ENCODE measurements at places on chromosomes 1 and 21.

DNA sequence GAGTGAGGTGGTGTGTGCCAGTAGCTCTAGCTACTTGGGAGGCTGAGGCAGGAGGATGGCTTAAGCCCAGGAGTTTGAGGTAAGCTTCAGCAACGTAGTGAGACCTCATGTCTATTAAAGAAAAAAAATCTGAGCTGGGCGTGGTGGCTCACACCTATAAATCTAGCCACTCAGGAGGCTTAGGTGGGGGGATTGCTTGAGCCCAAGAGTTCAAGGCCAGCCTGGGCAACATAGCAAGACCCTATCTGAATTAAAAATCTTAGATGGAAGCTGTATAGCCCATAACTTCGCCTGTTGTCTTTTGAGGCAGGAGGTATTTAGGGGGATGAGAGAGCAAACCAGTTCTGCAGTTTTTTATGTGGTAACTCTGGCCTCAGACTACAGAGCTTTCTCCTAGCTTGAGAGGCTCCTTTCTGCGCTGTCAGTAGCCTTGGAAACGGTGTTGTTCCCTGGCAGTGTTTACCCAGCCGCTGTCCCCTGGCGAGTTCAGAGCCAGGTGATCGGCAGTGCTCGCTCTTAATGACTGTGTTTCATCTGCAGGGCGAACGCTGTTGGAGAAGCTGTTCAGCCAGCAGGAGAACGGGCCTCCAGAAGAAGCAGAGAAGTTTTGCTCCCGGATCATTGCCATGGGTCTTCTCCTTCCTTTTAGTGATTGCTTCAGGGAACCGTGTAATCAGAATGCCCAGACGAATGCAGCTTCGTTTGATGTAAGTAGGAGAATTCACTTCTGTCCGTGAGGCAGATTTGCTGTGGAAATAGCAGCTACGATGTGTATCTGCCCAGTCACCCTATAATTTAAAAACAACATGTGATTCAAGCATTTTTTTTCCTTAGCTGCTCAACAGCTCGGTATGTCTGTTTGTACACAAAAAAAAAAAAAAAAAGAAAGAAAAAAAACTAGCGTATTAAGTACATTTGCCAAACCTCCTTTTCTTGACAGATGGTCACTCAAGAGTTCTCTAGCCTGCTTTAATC is 31.2 kb downstream of the FMN2 start:
- no peak for DNase-seq

DNA sequence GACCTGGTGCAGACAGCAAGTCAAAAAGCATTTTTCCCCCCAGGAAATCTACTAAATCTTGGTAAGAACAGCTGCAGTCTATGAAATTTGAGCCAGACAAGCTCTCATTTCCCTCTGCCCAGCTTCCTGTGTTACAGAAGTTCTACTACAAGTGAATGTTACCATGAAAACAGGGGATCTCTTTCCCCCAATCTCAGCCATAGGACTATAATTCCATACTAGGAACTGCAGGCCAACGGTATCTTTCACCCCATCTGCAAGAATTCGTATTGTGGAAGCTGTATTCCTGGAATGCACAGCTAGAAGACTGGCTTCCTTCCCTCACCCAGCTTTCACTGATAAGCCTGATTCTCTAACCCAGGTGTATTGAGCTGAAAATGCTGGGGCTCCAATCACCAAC is 1655.4 kb downstream of the BRINP3 start:
- DNase-seq, result no peak

- no peak for DNase-seq
These were observed 80.5 kb upstream of the KIF26B start for GRCh38 chr1:245074232-245074747.

GRCh38 chr1:17630048-17630830 is 90.7 kb downstream of the ARHGEF10L start:
- DNase-seq, result no peak

DNA sequence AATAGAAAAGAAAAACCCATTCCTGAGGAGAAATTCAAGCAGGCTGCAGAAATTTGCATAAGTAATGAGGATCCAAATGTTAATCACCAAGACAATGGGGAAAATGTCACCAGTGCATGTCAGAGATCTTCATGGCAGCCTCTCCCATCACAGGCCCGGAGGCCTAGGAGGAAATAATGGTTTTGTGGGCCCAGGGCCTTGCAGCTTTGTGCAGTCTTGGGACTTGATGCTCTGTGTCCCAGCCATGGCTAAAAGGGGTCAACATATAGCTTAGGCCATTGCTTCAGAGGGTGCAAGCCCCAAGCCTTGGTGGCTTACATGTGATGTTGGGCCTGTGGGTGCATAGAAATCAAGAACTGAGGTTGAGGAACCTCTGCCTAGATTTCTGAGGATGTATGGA is 22.7 kb downstream of the RAB3GAP2 start:
- DNase-seq, result no peak

GRCh38 chr1:47812904-47813514 is 184.2 kb downstream of the TRABD2B start:
- no peak for DNase-seq

DNA sequence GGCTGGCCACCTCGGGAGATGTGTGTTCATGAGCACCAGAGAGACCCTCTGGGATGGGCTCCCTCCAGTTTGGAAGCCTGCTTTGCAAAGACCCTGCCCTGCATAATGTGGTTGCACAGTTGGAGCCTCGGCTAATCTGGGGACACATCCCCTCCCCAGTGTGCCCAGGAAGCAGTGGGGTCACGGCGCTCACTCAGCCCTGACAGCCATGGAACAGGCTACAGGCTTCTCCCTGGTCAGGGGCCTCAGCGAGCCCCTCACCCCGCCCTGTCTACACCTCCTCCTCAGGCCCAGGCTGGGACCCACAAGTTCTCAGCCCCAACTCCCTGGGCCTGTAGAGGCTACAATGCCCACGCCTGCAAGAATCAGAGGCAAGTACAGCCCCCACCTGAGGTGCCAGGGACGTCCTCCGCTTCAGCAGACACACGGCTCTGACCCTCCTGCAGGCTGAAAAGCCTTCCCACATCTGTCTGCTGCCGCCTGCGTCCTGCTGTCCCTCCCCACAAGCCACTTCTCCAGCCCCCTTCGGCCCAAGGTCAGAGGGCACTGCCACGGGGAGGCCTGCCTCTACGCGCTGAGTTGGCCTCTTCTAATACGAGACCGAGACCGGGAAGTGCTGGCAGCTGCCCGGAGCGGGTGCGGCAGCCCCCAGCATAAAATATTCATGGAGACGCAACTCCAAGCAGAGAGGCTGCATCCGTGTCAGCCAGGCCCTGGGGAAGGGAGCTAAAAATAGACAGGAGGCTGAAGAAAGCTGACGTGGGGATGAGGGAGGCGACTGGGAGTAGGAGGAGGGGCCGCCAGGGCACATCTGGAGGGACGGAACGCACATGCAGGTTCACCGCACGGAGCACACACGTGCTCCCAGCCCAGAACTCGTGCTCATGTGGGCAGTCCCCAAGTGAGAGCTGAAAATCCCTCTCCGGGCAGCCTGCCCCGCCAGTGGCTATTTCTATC is 15.2 kb upstream of the GPR153 start:
- DNase-seq, result no peak

DNA sequence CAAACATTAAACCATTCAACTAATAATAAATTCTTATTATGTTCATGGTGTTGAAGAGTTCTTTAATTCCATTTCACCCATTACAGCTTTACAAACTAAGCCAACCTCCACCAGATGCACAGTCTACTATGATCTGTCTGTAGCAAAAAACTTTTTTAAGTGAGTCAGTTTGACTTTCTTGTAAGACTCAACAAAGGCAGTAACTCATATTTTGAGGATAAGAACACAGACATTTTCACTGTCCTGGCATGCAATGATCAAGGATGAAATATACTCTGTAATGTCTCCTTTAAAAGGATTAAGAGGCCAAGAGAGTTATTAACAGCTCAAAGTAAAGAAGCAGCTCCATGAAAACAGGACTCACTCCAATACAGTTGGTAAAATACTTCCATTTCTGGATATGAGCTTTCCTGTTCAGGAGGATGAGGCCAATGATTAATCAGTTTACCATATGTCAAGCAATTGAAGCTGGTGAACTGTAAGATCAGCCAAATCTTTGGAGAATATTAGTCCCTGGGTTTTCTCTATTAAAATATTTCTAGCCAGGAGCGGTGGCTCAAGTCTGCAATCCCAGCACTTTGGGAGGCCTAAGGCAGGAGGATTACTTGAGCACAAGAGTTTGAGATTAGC is 20.6 kb downstream of the XKR8 start:
- DNase-seq, result no peak

DNA sequence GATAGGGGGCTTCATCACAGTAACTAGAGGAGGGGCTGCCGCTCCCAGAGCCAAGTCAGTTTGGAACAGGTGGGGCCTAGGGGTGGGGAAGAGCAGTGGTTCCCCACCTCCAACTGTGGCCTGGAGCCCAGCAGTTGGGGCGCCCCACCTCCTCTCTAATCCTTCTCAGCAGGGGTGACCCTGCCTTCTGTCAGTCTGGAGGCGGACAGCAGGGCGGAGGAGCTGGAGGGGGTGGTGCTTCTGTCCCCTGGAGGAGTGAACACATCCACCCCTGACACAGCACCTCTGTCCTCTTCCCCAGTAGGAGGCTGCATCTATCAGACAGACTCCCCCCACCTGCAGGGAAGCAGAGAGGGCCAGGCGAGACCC is 73.8 kb downstream of the MRPL37 start:
- DNase-seq, result no peak

DNA sequence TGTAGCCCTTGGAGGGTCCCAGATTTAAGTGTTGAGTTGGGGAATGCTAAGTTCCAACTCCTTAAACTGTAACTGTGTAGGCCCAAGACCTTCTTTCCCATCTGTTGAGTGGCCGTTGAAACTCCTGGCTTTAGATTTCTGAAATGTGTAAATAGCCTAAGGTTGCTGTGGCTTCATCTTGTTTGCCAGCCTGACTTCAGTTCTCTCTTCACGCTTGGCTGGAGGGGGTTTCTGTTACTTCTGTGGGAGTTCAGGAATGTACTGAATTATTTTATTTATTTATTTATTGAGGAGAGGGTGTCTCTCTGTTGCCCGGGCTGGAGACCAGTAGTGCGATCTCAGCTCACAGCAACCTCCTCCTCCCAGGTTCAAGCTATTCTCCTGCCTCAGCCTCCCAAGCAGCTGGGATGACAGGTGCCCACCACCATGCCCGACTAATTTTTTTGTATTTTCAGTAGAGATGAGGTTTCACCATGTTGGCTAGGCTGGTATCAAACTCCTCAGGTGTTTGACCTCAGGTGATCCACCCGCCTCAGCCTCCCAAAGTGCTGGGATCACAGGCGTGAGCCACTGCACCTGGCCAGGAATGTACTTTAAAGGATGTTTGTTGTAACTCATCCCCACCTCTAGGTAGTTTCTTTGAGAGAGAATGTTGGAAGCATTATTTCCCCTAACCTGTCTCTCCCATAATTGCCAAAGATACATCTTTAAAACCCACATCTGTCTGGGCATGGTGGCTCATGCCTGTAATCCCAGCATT is 5.9 kb downstream of the TTC39A start:
- DNase-seq, result no peak

GRCh38 chr1:1911350-1912041 is 3.6 kb upstream of the CALML6 start:
- DNase-seq, result no peak

GRCh38 chr1:151611288-151611790 is 511 bp upstream of the SNX27 start:
- DNase-seq, result no peak

- peak; percentile 23 for DNase-seq
These were observed 39.6 kb upstream of the LDLRAP1 start for GRCh38 chr1:25503551-25504426.

DNA sequence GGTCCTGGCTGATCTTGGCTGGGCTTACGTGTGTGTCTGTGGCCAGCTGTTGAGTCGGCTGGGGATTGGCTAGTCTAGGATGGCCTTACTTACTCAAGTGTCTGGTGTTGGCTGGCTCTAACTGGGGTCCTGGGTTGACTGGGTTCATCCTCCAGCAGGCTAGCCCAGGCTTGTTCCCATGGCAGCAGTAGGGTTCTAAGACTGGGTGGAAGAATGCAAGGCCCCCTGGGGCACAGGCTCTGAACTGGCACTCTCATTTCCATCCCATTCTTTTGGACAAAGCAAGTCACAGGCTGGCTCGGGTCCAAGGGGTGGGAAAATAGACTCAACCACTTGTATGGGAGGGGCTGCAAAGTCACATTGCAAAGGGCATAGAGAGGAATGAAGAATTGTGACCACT is 7.9 kb upstream of the OPRD1 start:
- no peak for DNase-seq

DNA sequence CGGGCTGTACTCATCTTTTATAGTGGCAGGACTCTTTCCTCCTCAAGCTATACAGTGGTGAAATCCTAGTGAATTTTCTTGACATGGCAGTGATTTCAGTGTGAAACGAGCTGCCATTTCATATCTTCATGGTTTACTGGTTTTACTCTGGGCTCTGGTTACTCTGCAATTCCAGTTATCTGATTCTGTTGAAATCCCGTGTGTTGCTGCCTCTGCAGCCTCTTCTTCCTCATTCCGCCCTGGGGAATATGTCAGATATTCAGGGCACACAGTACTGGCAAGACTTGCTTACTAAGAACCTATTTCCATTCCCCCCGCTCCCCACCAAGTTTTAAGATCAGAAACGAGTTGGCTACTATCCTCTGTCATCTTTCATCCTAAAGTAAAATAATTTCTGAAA is 7.9 kb upstream of the OR2B11 start:
- DNase-seq, result no peak

DNA sequence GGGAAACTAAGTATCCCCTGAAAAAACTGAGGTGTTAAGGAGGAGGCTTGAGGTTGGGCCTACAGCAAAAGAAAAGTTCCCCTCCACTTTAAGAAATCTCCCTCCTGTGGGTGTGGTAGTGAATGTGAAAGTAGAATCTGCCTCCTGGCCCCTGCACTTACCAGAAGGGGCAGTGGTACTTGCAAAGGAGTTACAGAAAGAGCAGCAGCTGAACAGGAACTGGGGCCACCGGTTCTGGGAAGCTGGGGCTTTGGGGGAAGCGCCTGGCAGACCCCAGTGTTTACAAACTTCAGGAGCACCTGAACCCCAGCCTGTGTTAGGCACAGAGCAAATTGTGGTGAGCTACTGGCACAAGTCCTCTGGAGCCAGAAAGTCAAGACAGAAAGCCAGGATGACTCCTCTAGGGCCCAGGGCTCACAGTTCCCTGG is 250.2 kb upstream of the FGGY start:
- peak; percentile 45 for DNase-seq

- DNase-seq, result no peak
These were observed 201.2 kb upstream of the PTGFR start for GRCh38 chr1:78289603-78290002.

GRCh38 chr1:88612292-88612691 is 71.8 kb upstream of the PKN2 start:
- DNase-seq, result no peak

GRCh38 chr1:54464031-54464476 is 57.9 kb upstream of the SSBP3 start:
- peak; percentile 45 for DNase-seq

DNA sequence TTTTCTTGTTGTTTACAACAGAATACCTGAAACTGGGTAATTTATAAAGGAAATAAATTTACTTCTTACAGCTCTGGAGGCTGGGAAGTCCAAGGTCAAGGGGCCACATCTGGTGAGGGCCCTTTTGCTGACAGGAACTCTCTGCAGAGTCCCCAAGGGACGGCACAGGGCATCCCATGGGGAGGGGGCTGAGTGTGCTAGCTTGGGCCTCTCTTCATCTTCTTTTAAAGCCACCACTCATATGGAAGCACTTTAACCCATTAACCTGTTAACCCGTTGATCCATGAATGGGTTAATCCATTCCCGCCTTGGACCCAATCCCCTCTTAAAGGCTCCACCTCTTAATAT is 76.3 kb downstream of the OBSCN start:
- no peak for DNase-seq

- DNase-seq, result no peak
These were observed 725.5 kb upstream of the CHRM3 start for GRCh38 chr1:238660849-238661248.
